ENCODE measurements at places on chromosomes 11 and 22.

GRCh38 chr11:83002053-83002452, 69.6 kb downstream of the RAB30 start:
- no peak for DNase-seq

DNA sequence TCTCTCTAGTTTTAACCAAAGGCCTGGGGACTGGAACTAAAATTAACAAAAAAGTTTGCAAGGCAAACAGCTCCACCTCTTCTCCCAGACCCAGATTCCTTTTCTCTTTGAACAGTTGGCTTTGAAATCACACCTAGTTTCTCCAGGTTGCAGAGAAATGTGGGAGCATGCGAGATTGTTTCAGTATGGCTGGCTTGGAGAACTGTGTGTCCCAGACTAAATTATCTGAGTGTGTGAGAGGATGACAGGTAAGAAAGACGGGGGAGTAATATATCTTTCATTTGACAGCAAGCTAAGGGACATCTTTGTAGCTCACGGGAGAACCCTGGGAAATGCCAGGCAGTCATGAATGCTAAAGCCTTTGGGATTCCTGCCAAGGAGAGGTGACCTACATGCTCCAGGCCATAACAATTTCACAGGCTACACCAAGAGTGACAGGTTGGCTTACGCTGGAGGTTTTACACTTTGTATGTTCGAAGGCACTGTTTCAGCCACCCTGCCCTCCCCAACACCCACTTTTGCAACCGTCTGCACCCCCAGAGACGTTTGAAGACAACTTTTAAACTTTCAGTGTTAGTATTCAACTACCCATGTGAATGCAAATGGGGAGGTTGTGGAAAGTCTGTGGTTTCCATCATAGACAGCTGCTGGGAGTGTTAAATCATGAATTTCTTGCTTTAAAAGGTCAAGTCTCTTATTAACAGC, 109.3 kb upstream of the SNX19 start:
- DNase-seq: no peak

- DNase-seq: no peak
Measured at GRCh38 chr11:104967534-104968354, 630 bp downstream of the CASP4 start.

- no peak for DNase-seq
Measured at GRCh38 chr11:85431319-85431718, 195.8 kb downstream of the DLG2 start.

DNA sequence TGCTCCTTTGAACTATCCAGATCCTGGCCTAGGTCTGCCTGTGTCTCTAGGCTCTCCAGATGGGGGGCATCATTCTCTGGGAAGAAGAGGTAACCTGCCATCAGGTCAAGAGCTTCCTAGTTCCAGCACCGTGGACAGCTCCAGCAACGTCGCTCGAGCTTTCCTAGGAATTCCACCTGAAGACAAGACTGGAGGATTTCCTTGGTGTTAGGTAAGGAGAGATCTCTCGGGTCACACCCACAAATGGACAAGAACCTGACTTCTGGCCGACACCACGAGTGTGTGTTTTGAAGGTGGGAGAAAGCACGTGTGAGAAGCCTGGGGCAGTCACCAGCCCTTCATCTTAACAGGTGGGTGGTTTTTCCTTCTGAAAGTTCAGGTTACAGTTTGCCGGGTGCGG, 1.2 kb downstream of the PRG3 start:
- DNase-seq: no peak

DNA sequence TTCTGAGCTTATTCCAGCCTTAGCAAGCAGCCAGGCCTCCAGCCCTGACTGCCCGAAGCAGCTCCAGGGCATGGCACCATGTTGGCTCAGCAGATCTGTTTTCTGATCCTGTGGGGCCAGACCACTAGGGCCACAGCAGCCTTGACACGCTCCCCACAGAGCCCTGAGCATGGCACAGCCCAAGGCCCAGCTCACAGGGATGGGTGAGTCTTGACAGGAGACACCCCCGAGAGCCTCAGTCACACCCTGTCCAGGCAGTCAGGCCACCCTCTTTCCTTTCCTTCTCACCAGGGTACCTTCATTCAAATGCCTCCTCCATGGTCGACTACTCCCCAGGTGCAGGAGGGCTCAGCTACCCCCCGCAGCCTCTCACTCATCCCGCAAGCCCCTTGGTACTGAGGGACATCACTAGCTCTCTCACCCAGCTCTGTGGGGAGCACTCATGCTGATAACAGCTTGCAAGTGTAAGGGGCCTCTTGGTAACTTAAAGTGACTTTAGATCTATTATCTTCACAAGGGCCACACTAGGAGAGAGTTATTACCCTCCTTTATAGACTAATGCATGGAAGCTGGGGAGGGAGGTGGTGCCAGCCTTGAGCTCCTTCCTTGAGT, 3.9 kb upstream of the CDC42BPG start:
- no peak for DNase-seq

DNA sequence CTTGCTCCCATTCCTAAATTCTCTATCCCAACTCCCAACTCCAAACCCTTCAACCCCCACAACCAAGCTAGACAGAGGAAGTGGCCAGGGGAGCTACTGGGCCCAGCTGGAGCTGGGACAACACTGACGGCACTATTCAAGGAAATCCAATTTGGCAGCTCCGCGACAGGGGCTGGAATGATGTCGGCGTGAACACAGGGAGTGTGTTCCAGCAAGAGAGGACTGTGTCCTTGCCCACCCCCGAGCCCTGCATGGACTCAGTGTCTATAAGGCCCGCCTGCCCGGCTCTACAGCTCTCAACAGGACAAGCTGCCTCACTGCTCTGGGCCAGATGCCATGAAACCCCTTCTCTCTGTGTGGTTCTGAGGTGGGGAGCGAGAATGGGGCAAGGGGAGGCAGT, 11.3 kb downstream of the PCSK7 start:
- DNase-seq: no peak

GRCh38 chr11:62390237-62390636, 28.6 kb upstream of the SCGB1A1 start:
- no peak for DNase-seq

DNA sequence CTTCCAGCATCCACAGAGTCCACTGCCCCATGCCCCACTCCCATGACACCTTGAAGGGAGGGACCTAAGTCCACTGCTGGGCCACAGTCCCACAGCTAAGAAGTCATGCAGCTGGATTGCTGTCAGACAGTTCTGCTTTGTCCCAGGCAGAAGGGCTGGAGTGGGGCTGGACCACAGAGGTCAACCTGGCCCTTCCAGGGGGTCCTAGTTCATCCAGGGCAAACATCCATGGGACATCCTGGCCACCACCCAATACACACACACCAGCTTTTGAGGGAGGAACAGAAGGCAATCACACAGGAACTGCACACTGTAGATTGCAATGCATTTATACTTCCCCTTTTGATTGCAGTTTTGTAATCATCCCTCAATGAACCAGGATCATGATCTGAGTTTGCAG, 11.3 kb upstream of the APOL4 start:
- DNase-seq: no peak

DNA sequence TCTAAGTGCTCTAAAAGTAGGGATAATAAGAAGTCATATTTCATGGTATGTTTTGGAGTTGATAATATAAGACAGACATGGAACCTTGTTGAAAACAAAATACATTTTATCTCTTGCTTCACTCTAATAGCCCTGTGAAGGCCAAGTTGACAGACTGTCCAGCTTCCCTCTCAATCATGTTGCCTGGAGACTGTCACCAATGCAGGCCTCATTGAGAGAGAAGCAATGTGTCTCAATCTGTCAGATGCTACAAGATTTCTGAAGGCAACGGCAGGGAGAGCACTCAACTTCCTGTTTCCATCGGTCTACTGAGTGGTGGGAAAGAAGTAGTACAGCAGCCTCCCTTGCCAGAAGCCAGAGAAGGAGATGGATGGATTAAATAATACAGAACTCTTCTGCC, 23.6 kb upstream of the FJX1 start:
- no peak for DNase-seq

DNA sequence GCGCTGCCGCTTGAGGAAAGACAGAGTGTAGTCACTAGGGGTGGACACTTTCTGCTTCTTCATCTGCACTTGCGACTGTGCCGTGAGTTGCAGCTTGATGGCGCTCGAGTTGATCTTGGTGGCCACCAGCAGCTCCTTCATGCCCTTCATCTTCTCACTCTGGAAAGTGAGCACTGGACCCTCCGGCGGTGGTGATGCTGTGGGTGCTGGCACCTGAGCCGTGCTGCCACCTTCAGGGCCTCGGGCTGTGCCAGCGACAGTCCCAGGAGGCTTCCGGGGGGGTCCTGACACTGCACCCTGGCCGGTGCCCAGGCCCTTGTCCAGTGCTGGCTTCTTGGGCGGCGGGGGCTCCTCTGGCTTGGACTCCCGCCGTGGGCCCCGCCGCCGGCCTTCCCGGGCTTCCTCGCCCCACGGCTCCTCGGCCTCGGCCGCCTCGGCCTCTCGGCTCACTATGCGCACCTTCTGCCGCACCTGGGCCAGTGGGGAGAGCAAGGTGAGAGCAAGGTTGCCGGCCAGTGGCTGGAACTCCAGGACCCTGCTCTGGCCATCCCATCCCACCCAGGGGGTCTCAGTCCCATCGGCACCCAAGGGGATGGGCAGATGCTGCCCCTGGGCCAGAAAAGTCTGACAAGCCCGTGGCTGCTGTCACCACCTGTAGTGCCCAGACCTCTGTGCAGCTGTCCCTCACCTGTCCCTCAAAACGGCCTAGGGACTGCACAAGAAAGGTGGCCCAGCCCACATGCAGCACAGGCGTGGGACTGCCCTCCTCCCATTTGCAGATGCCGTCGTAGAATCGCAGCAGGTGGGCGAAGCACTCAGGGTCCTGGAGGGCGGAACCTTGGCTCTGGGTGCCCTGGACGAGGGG, 1.6 kb upstream of the MAP4K2 start:
- no peak for DNase-seq

Data from NCI-H2029 (cell line).